ENCODE measurements at places on chromosomes 5 and 9.

- DNase-seq: no peak
These were observed 176.4 kb downstream of the AUH start for GRCh38 chr9:91185193-91185886.

GRCh38 chr9:93053781-93054331 lies 4.6 kb upstream of the SUSD3 start:
- DNase-seq: no peak

DNA sequence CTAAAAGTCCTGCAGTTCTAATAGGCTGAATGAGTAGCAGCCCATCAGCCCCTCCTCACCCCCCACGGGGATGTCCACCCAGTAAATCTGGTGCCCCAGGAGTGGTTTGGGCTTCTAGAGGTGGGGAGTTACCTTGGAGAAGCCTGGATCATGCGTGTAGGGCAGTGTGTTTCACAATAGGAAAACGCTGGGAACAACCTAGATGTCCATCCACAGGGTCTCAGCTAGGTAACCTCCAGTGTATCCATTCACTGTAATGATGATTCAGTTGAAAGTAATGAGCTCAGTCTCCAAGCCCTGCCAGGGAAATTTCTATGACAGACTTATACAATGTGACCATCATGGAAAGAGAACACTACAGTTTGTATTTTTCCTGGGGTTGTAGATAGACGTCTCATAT lies 51.8 kb downstream of the NDST1 start:
- DNase-seq: no peak

GRCh38 chr5:109196087-109196822 lies 213.5 kb downstream of the PJA2 start:
- DNase-seq: no peak

DNA sequence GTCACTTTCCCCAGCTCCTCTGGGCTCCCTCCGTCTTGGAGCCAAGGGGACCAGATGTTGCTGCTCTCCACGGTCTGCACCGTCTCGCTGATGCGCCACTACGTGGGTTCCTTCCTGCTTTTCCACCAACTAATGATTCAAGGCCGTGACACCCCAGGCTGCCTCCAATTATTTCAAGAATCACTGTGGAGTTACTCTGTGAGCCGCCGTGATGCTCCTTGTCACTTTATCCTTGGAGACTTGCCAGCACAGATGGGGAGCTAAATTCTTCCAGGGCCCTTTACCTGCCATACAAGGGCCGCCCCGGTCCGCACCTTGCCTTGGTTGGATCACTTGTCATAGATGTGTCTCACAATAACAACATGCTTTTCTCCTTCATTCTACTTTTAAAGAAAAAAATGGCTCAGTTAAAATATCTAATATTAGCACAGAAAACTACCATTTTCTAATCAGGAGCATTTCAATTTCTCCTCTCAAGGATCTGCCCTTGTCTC lies 202.0 kb downstream of the FSTL4 start:
- DNase-seq: no peak

GRCh38 chr5:162474239-162474638 lies 406.7 kb downstream of the GABRG2 start:
- DNase-seq: no peak

- DNase-seq: no peak
These were observed 30.7 kb downstream of the GRIN3A start for GRCh38 chr9:101707721-101708120.

DNA sequence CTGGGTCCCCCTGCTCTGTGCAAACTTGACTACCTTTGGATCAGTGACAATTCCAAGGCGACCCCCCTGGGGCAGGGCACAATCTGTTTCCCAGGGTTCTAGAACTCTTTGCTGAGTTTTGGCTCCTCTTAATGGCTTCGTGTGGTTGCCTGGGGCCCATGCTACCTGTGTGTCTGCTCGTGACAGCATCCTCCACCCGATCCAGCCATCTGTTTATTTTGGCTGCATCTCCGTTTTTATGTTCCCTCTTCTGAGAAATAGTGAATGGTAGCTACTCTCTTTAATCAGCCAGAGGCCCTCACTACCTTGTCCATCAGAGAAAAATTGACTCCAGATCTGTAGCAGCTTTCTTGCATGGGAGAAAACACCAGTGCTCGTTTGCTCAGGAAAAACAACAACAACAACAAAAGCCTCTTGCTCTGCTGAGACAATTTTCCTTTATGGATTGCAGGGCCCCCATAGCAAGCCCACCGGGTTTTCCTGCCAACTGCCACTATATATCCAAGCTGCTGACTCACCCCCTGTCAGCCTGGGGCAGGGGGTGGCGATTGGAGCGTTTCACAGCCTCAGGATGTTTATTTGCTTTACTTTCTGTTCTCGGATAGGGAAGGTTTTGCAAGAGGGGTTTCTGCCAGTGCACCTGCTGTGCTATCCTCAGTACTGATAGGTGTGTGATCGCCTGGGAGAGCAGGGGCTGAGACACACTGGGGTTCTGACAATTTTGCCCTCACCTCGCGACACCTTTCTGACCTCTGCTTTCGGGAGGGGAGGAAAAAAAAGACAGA lies 607.8 kb downstream of the BNC2 start:
- no peak for DNase-seq

Measured in SK-N-SH (cell line).